Amygdala (tissue), 56 donors: ENCODE measurements at places on chromosomes 13 and 19.

DNA sequence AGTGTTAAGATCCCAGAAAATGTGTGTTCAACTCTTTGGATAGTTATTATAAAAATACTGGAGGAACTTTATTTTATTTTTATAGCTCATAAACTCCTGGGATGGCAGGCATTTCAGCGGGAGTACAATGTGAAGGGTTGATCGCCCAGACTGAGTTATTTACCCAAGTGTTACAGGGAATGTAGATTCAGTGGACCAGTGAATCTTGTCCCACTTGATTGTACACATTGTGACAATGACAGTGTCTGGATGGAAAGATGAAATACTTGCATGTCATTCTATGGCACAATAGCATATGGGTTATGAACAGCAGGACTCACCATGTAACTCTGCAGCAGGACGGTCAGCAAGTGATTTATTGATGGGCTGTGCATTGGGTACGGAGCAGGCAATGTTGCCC lies 20.3 kb downstream of the OLFM4 start:
- no peak for DNase-seq

DNA sequence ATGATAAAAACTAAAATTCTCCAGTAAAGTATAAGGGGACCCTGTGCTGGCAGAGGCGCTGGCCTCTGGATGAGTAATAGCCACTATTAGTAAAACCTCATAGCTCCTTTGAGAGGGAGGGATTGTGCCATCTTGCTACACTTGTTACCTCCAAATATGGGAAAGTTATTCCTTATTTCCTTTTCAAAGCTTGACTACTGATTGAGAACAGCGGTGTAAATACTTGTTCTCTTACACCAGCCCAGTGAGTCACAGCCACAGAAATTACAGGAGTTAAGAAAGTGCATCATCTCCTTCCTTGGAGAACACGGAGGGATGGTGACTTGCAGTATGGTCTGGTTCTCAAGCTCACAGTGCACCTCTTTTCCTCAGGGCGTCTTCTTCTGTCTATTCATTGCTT lies 379.0 kb downstream of the EFNB2 start:
- DNase-seq: no peak

GRCh38 chr19:6767081-6767356 lies 216 bp downstream of the SH2D3A start:
- no peak for DNase-seq

DNA sequence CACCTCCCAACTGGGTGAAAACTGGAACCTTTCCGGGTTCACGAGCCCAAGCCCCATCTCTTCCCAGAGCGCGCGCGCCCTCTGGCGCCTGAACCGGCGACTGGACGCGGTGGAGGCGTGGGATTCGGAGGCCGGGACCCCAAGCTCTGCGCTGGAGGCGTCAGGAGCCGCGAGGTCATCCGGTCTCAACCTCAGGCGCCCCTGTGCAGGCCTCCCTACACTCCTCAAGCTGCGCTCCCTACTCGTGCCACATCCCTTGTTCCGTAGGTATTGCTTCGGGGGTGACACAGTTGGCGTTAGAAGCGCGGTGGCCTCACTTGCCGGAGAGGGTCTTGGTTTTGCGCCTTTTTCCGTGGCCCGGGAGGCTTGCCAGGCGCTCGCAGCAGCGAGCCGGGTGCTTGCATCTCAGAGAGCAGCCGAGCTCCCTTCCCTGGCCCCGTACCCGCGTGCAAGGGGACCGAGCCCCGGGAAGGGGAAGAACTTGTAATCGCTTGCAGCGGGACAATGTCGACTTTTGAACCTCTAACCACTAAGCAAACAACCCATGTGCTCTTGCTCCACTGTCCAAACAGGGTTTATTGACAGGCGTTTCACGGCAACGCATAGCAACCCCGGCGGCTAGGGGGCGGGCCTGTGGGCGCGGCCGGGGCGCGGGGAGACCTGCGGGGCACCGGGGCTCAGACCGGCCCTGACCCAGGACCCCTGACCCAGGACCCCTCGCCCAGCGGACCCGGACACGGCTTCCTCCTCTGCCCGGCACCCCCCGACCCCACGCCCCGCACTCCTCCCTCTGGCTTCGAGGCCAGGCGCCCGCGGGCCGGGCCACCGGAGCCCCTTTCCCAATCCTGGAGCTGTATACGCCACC lies 8.5 kb downstream of the CDX2 start:
- no peak for DNase-seq

DNA sequence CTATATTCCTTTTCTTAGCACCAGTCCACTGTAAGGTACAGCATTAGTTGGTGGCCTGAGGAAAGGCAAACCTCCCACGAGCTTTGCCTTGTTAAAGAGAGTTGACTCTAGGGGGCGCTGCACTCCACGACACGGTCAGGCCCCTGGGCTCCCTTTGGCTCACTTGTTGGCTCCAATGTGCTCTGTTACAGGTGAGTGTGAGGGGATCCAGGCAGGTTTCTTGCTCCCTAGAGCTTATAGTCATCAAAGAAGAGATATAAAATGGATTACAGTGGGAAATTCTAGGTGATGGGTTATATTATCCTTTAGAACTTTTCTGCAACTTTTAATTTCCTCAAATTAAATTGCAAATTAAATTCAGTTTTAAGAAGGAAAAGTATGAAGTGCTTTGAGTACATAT lies 3.7 kb downstream of the WDR87 start:
- DNase-seq: peak; percentile 30

GRCh38 chr19:49441960-49442350 lies 628 bp upstream of the SLC17A7 start:
- DNase-seq: no peak

DNA sequence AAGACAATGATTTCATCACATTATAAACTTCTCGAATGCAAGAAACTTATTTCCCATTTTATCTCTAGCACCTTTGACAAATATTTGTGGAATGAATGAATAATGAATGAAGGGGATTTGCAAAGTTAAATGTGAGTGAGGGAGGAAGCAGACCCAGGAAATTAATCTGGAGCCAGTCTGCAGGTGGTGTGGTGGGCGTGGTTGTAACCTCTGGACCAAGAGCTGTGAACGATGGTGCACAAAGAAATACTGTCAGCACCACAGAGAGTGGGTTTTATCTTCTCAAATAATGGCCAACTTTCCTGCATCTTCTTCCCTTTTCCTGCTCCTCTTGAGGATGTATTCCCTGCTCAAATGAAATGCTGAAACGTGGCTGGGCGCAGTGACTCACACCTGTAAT lies 11.0 kb upstream of the ZNF792 start:
- DNase-seq: no peak

GRCh38 chr13:95643936-95644598 lies 439 bp downstream of the DZIP1 start:
- DNase-seq: no peak

- no peak for DNase-seq
Measured at GRCh38 chr19:15307169-15307568, 25.2 kb downstream of the BRD4 start.

- peak; percentile 58 for DNase-seq
Measured at GRCh38 chr13:106083620-106084350, 451.7 kb downstream of the EFNB2 start.

- DNase-seq: no peak
Measured at GRCh38 chr19:55350620-55351315, 3.8 kb downstream of the COX6B2 start.

DNA sequence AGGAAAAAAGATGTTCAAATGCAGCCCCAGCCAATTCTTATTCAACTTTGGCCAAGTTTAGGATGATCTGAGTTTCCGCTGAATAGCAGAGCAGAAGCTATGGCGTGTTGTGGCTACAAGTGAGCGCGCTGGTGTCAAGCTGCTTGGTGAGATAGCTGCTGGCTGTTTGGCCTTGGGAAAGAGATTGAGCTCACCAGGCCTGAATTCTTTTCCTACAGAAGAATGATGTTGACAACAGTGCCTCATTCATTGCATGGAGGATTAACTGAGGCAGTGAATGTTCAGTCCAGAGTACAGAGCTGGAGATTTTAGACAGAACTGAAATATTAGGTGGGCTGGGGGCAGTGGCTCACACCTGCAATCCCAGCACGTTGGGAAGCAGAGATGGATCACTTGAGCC lies 31.5 kb upstream of the MAP3K10 start:
- no peak for DNase-seq

DNA sequence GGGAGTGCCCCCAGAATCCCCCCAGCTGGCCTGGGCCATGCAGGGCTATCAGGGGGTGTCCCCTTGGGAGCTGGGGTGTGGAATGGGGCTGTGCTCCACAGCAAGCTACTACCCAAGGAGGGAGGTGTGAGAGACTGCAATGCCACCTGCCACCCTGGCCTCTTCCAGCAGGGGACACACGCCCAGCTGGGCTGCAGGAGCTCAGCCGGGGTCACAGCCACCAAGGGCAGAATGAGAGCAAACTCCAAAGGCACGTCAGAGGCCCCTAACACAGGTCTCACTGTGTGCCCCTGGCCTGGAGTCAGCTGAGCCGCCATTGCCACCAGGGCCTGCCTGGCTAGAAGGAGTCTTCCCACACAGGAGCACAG lies 55.5 kb downstream of the MLLT1 start:
- no peak for DNase-seq

DNA sequence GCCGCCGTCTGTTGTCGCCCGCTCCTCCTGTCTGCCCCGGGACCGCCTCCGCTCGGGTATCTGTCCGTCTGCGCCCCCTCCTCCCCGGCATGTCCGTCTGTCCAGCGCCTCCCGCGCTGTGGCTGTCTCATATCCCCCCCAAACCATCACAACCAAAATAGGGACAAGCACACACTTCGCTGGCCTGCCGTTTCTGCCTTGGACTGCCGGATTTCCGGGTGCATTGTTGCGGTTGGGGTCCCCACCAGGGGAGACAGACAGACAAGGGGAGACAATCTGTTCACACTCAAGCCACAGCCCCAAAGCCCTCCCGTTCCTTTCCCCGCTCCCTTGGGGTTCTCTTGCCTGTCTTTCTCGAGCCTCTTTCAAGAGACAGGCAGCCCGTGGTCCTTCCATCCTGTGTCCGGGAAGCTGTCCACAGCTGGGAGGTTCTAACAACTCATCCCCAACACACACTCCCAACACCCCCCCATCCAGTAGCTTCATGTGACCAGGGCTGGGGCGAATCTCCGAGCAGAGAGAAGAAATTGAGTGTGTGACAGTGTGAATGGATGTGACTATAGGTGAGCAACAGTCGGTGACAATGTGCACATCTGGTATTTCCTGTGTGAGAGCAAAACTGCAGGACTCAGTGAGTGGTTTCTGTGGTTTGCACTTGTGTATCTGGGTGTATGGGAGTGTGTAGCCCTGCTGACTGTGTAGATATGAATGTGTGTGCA lies 16.5 kb upstream of the FOSB start:
- no peak for DNase-seq

DNA sequence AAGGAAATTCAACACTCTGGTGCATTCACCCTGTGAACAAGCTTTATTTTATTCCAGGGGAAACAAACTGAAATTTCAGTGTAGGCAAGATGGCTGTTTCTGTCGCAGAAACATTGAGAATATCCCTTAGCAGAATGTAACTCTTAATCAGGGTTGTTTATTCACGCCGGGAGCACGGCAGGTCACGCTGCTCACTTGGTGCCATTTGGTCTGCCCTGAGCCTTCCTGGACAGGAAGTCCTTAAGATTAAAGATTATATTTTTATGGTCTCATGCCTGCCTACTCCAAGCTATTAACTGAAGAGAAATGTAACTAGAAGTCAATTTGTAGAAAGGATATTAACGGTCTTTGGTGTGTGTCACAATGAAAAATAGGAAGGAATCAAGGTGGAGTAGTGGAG lies 185.3 kb upstream of the ARGLU1 start:
- DNase-seq: no peak

GRCh38 chr13:70613295-70613694 lies 505.0 kb upstream of the KLHL1 start:
- DNase-seq: no peak

DNA sequence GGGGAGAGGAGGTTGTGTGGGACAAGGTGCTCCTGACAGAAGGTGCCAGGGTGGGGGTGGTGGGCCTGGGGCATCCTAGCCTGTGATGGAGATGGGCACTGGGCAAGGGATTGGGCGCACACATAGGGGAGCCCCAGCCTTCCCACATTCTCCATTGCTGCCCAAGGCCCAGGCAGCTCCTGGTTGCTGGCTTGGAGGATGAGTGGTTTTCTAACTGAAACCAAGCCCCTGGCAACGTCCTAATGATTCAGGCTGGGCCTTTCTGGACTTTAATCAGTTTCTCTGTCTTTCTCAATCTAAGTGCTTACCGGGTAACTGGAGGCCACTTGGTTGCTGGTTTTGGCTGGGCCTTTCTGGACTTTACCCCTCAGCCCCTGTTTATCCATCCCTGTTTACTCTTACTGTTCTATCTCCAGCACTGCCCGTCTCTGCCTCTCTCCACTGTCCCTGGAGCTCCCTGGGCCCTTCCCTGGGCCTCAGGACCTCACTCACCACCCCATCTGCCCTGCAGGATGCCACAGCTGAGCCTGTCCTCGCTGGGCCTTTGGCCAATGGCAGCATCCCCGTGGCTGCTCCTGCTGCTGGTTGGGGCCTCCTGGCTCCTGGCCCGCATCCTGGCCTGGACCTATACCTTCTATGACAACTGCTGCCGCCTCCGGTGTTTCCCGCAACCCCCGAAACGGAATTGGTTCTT lies 354 bp downstream of the CYP4F3 start:
- no peak for DNase-seq

DNA sequence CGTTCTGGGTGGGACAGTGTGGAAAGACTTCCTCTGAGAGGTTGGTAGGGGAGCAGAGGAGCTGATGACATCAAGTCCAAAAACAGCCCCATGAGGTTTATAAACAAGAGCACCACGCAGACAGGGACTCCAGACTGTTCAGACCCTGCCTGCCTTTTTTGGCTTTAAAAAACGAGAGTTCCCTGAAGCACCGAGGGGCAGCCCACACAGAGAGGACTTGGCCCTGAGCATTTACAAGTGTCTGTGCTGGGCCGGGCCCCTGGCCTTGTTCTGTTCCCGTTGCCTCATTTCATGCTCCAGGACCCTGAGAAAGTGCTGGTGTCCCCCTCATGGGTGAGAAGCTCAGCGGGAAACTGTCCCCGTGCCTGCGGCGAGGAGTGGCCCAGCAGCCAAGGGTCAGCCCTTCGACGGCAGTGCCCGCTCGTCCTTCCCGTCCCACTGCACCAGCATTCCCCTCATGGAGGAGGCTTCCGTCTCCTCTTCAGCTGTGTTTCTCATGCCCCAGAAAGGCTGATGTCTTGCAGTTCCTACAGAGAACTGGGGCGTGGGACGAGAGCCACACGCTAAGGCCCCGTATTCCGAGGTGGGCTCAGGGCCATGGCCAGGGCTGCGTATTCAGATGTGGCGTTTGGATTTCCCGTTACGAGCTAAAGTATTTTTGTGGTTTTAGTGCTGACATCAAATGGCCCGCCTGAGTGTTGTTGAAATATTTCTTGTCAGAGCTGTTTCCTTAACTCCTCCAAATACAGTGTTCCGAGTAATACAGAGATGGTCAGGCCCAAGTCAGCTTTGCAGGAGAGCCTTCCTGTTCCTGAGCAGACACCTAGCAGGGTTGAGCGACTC lies 93.5 kb downstream of the ATP11A start:
- DNase-seq: no peak

GRCh38 chr19:5553892-5554291 lies 13.9 kb downstream of the TINCR start:
- no peak for DNase-seq

GRCh38 chr19:30155381-30156200 lies 213.6 kb downstream of the URI1 start:
- DNase-seq: no peak

DNA sequence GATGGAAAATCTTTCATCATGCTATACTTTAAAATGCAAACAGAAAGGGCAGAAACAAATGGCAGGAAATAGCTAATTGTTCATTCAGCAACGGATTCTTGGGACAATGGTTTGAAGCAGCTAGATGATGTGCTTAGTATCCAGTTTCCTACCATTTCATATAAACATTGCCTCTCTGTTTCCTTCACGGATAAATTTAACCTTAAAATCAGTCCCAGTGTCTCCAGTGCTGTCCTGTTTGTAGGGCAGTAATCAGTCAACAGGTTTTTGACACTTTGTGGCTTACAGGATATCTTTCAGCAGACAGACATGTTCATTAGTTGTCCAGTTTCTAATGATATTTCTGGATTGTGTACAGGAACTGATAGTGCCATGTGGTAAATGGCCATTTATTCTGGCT lies 24.7 kb upstream of the RB1 start:
- DNase-seq: no peak
